Ascending aorta (tissue), 2 donors: ENCODE measurements at places on chromosomes 12 and 14.

- H3K36me3 ChIP-seq: peaks cover 26% of the 10 kb centered on the region
- DNase-seq: peak; percentile 35
- H3K4me3 ChIP-seq: no peak overlapping the region
- H3K4me1 ChIP-seq: peaks cover 18% of the 10 kb centered on the region
- no peaks in the 10 kb centered on the region for H3K27me3 ChIP-seq
- no peak overlapping the region for H3K27ac ChIP-seq
Measured at GRCh38 chr14:23097786-23098185, 2.5 kb downstream of the C14orf119 start.

DNA sequence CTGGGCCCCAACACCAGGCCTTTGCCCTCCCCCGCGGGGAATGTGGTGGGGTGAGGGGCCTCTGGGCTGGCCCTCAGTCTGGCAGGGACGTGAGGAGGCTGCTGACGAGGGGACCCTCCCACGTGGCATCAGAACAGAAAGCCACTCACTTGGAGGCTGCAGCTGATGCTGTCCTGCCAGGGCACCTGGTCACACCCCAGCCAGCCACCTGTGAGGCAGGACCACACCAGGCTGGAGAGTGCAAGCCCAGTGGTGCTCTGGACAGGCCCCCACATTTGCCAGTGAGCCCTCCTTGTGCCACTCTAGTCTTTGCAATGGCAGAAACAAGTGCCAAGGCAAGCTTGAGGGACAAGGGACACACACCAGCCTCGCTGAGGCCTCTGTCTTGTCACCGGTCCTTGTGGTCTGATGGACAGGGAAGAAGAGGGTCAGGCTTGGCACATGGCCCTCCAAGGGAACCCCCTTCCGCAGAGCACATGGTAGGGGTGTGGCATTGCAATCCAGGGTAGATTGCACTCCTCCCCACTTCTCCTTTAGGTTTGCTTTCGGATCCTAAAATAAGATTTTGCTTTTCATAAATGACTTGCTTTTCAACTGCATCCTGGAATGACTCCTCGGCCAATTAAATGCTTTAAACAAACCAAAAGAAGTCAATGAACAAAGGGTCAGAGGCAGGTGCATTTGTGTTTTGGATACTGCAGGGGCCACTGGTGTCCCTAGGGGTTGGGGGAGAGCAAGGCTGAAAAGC is 53.7 kb downstream of the CCDC88C start:
- no peaks in the 10 kb centered on the region for H3K36me3 ChIP-seq
- no peak for DNase-seq
- H3K27me3 ChIP-seq: no peaks in the 10 kb centered on the region
- H3K4me3 ChIP-seq: no peak overlapping the region
- H3K27ac ChIP-seq: no peak overlapping the region
- no peaks in the 10 kb centered on the region for H3K4me1 ChIP-seq

GRCh38 chr12:32671930-32672780 is 6.9 kb upstream of the DNM1L start:
- no peaks in the 10 kb centered on the region for H3K4me1 ChIP-seq
- no peak for DNase-seq
- H3K27me3 ChIP-seq: no peaks in the 10 kb centered on the region
- no peaks in the 10 kb centered on the region for H3K36me3 ChIP-seq
- no peak overlapping the region for H3K27ac ChIP-seq
- no peak overlapping the region for H3K4me3 ChIP-seq

DNA sequence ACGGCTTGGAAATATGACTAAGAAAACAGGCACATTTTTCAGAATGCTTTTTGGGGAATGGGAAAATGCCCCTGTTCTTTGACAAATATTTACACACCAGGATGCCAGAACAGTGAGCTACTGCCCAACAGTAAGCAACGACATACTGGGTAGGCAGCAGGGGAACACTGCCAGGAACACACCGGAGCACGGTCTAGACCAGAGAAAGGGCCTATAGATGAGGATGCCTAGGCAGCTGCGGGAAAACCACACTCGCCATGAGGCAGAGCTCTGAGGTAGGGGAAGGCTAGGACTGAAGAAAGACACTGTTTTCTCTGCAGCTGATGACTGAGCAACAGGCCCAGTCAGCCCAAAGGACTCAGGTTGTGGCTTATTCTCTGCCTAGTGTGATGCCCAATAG is 45.9 kb upstream of the COL2A1 start:
- DNase-seq: no peak
- H3K4me3 ChIP-seq: no peak overlapping the region
- H3K27ac ChIP-seq: no peak overlapping the region
- H3K4me1 ChIP-seq: no peaks in the 10 kb centered on the region
- H3K27me3 ChIP-seq: no peaks in the 10 kb centered on the region

DNA sequence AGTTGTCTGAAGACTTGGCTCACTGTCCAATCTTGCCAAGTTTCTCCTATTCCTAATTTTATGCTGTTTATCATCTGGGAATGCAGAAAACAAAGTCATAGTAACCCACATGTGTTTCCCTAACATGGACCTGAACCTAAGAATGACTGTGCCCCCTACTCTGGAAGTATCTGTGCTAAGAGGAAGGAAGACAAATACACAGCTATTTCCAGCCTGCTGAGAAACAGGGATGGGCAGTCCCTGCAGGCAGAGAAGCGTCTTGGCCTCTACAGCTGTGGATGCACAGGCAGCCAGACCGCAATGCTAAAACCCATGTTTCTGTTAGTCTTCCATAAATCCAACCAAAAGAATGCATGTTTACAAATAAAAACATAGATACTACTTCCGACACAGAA is 56.2 kb downstream of the DUSP16 start:
- H3K4me1 ChIP-seq: no peaks in the 10 kb centered on the region
- H3K36me3 ChIP-seq: no peaks in the 10 kb centered on the region
- peak overlapping the region; percentile 34 for H3K4me3 ChIP-seq
- no peaks in the 10 kb centered on the region for H3K27me3 ChIP-seq
- DNase-seq: no peak

- DNase-seq: no peak
- no peaks in the 10 kb centered on the region for H3K27me3 ChIP-seq
- H3K36me3 ChIP-seq: no peaks in the 10 kb centered on the region
- H3K27ac ChIP-seq: no peak overlapping the region
- no peak overlapping the region for H3K4me3 ChIP-seq
- no peaks in the 10 kb centered on the region for H3K4me1 ChIP-seq
Measured at GRCh38 chr14:41872931-41873685, 266.4 kb downstream of the LRFN5 start.

- H3K4me3 ChIP-seq: no peak overlapping the region
- H3K36me3 ChIP-seq: no peaks in the 10 kb centered on the region
- H3K27ac ChIP-seq: no peak overlapping the region
- H3K27me3 ChIP-seq: no peaks in the 10 kb centered on the region
- H3K4me1 ChIP-seq: no peaks in the 10 kb centered on the region
Measured at GRCh38 chr12:58465418-58465817, 454.9 kb downstream of the LRIG3 start.

- H3K27ac ChIP-seq: no peak overlapping the region
- no peaks in the 10 kb centered on the region for H3K27me3 ChIP-seq
- no peak overlapping the region for H3K4me3 ChIP-seq
- no peak for DNase-seq
- no peaks in the 10 kb centered on the region for H3K4me1 ChIP-seq
Measured at GRCh38 chr12:83313827-83314226, 627.1 kb downstream of the TMTC2 start.

GRCh38 chr12:47078733-47079467 is 521 bp upstream of the PCED1B start:
- H3K4me3 ChIP-seq: peak overlapping the region; percentile 78
- peak; percentile 77 for DNase-seq
- H3K4me1 ChIP-seq: no peaks in the 10 kb centered on the region

GRCh38 chr14:99509871-99510555 is 28.8 kb downstream of the CCNK start:
- H3K36me3 ChIP-seq: peaks cover 71% of the 10 kb centered on the region
- no peaks in the 10 kb centered on the region for H3K4me1 ChIP-seq
- no peak overlapping the region for H3K27ac ChIP-seq
- DNase-seq: no peak

DNA sequence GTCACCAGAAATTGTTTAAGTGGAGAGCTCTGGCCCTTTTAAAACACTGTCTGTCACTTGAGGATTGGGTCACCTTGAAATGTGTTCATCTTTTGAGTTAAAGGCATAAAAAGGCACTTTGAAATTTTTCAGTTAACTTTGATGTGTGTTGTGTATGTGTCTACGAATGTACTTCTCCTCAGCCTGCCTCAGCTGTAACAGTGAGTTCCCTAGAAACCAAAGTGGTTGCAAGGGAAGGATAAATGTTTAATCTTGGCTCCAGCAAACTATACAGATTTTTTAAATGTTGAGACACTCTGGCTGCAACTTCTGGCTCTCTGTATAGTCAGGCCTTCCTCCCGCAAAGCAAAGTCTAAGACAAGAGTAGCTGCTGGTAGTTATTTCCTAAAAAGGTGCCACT is 8.3 kb downstream of the DERA start:
- H3K27me3 ChIP-seq: no peaks in the 10 kb centered on the region
- H3K4me1 ChIP-seq: no peaks in the 10 kb centered on the region
- H3K4me3 ChIP-seq: no peak overlapping the region
- H3K36me3 ChIP-seq: no peaks in the 10 kb centered on the region

GRCh38 chr14:68622856-68623255 is 170.0 kb downstream of the ZFP36L1 start:
- H3K27ac ChIP-seq: no peak overlapping the region
- H3K4me3 ChIP-seq: no peak overlapping the region
- no peaks in the 10 kb centered on the region for H3K36me3 ChIP-seq
- no peak for DNase-seq
- peaks cover 18% of the 10 kb centered on the region for H3K4me1 ChIP-seq

- no peaks in the 10 kb centered on the region for H3K27me3 ChIP-seq
- H3K4me1 ChIP-seq: peaks cover 14% of the 10 kb centered on the region
- H3K36me3 ChIP-seq: no peaks in the 10 kb centered on the region
- no peak overlapping the region for H3K4me3 ChIP-seq
- DNase-seq: peak; percentile 14
Measured at GRCh38 chr12:5716201-5716600, 228.9 kb downstream of the ANO2 start.

- H3K4me1 ChIP-seq: peaks cover 26% of the 10 kb centered on the region
- no peaks in the 10 kb centered on the region for H3K27me3 ChIP-seq
- H3K27ac ChIP-seq: no peak overlapping the region
- DNase-seq: no peak
Measured at GRCh38 chr12:131900397-131900796, 6.0 kb downstream of the ULK1 start.

DNA sequence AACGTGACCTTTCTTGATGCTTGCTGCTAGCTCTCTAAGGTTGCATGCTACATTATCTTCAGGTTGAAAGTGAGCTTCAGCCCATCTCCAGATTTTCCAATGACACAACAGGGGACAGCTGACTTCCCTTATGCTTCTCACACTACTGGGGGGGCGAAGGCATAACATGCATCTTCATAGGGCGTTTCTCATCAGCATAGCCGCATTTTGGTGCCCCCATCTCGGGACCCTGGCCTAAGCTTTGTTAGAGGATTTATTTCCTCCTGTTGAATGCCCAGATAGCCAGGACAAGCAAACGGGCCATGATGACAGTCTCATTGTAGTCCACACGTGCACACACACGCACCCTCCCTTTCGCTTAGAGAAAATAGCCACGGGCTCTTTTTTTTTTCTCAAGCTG is 30.7 kb downstream of the SSPN start:
- DNase-seq: no peak
- H3K4me3 ChIP-seq: peak overlapping the region; percentile 76
- H3K27ac ChIP-seq: no peak overlapping the region
- no peaks in the 10 kb centered on the region for H3K36me3 ChIP-seq
- no peaks in the 10 kb centered on the region for H3K4me1 ChIP-seq

DNA sequence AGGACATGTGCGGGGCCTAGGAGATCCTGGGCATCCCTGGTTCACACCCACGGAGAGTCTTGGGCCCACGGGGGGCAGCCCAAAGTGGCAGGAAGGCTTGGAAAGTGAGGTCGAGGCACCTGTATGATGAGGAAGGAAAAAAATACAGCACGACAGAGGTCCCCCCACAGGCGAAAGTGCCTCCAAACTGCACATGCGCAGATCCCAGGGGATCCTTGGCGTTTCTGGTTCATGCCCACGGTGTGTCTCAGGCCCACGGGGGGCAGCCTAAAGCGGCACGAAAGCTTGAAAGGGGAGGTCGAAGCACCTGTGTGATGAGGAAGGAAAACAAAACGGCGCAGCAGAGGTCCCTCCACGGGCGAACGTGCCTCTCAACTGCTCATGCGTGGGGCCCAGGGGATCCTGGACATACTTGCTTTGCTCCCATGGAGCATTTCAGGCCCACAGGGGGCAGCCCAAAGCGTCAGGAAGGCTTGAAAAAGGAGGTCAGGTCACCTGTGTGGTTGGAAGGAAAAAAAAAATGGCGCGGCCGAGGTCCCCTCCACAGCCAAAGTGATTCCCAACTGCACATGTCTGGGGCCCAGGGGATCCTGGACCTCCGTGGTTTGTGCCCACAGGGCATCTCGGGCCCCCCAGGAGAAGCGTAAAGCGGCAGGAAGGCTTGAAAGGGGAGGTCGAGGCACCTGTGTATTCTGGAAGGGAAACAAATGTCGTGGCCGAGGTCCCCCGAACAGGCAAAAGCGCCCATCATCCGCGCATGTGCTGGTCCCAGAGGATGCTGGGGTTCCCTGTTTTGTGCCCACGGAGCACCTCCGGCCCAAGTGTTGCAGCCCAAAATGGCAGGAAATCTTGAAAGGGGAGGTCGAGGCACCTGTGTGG is 582.6 kb downstream of the ALG10 start:
- H3K36me3 ChIP-seq: no peaks in the 10 kb centered on the region
- no peak overlapping the region for H3K27ac ChIP-seq
- DNase-seq: peak; percentile 52
- no peak overlapping the region for H3K4me3 ChIP-seq
- no peaks in the 10 kb centered on the region for H3K27me3 ChIP-seq
- H3K4me1 ChIP-seq: no peaks in the 10 kb centered on the region
